Thoracic aorta (tissue), 2 donors: ENCODE measurements at places on chromosomes 4 and X.

GRCh38 chrX:105715746-105716145 lies 106.6 kb upstream of the NRK start:
- no peak for DNase-seq

GRCh38 chr4:166981847-166982246 lies 252.4 kb downstream of the SPOCK3 start:
- DNase-seq = no peak

DNA sequence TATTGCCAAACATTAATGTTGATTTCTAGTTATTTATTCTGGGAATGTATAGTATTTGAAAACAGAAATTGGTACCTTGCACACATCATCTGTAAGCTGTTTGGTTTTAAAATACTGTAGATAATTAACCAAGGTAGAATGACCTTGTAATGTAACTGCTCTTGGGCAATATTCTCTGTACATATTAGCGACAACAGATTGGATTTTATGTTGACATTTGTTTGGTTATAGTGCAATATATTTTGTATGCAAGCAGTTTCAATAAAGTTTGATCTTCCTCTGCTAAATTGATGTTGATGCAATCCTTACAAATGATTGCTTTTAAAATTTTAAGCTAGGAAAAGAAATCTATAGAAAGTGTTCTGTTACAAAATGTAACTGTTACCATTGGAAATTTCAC lies 30.8 kb upstream of the FMR1NB start:
- DNase-seq = no peak

DNA sequence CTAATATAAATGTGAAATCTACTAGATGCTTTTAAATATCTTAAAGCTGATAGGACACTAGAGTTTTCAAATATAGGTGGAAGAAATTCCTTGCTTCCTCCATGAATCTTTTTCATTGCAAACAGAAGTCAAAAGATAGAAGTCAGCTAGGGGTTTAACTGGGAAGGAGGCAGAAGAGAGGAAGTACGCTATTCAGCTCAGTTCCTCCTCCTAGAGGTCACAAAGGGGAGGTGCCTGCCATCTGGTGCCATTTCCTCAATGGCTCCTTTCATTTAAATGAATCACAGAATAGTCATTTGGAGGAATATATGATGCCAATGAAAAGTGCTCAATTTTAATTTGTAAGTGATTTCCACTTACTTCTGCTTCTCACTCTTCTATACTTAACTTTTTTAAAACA lies 8.5 kb downstream of the COL25A1 start:
- no peak for DNase-seq

GRCh38 chr4:10639100-10639499 lies 45.5 kb downstream of the CLNK start:
- no peak for DNase-seq

DNA sequence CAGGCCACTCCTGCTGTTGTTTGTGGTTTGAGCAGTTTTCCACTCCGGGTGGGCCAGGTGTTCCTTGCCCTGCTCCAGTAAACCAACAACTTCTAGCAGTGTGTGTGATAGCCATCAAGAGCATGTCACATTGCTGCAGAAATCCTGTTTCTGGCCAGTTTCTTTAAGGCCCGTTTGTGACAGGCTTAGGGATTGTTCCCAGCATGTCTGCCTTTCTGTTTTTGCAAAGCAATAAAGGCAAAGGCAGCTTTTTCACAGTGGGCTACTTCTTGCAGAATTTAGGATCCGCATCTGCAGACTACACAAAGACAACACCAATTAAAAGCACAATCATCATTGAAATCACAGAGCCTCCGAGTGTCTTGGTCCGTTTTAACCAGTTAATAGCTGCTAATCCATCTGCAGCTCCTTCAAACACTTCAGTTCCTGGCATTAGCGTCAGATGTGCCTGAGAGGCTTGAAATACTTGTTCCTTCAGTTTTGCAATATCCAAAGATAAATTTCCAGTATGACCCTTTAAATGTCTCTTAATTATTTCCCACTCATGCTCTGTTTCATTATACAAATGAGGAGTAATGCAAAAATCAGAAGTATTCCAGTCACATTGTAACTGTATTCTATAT lies 65.1 kb downstream of the ADAM29 start:
- no peak for DNase-seq

GRCh38 chr4:124104101-124104500 lies 608.4 kb downstream of the ANKRD50 start:
- no peak for DNase-seq

DNA sequence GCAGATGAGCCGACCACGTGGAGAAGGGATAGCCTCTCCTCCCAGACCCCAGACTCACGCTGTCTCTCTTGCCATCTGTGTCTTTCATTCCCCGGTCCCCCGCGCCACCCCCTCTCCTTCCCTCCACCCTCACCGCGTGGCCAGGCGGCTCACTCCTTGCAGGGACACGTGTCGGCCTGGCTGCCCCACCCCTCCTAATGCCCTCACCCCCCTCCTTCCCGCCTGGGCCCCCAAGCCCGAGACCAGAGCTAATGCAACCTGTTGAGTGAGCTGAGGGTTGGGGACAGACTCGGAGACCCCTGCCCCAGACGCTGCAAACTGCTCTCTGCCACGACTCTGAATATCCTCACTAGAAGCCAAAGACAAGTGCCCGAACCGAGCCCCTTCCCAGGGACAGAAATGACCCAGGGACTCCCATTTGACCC lies 1.8 kb downstream of the SLC38A5 start:
- no peak for DNase-seq

- no peak for DNase-seq
Measured at GRCh38 chr4:66178906-66179305, 508.6 kb upstream of the EPHA5 start.

GRCh38 chr4:168683595-168683994 lies 186.7 kb downstream of the PALLD start:
- no peak for DNase-seq

DNA sequence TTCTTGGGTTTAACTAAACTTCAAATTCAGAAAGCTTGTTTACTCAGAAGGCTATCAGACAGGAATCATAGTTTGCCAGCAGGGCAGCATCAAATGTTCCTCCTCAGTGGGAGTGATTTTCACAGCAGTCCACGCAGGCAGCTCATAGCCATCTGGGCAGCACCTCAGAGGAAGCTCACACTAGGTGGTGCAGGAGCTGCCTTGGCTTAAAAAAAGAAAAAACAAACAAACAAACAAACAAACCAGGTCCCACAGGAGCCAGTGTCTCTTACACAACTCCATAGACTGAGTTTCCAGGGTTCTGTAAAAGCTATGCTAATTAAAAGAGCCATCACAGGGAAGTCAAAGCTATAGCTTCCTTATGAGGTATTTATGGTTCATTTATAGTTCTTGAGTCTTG lies 10.5 kb upstream of the KLHL5 start:
- no peak for DNase-seq

DNA sequence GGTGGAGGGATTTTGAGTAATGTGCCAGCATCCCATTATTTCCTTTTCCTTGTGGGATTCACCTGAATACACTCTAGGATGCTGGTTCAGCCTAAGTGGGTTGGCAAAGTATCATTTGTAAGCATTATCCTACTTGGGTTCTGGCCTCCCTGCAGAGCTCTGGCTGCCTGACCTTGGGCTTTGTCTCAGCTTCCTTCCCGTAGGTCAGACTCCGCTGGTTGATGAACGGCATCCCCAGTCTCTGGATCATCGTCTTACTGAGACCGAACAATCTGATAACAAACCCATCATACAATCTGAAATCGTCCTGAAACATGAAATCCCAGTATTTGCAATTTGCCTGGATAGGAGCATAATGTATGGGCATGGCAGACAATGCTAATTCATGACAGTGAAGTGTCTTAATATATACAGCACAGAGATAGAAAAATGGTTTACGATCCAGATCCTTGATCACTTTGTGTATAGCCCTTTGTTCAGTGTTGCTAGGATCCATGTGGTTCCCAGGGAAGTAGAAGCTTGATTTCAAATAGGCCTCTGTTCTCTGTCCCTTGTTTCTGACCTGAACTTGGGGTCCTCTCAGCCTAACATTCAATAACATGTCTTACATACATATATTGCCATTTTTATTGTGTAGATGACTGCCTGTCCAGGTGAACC lies 5.5 kb downstream of the MID2 start:
- DNase-seq = no peak

GRCh38 chr4:94403751-94404150 lies 48.0 kb upstream of the PDLIM5 start:
- DNase-seq = no peak

DNA sequence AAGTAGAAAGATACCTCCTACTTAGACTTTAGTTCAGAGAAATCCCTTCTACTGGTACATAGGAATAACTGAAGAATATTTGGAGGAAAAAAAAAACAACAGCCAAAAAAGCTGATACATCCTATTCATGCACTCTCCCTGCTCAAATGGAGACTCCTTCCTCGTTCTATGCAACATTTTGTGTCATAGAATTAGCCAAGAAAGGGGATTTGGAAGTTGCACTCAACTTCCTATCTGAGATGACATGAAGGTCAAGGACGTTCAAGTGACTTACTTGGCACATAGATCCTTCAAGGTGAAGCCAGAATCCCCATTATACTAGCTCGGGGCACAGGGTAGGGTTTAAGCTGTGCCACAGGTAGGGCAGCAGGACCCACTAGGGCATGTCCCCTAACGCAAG lies 56.2 kb upstream of the S100G start:
- no peak for DNase-seq

- no peak for DNase-seq
Measured at GRCh38 chr4:52112411-52112810, 61.3 kb downstream of the SPATA18 start.

DNA sequence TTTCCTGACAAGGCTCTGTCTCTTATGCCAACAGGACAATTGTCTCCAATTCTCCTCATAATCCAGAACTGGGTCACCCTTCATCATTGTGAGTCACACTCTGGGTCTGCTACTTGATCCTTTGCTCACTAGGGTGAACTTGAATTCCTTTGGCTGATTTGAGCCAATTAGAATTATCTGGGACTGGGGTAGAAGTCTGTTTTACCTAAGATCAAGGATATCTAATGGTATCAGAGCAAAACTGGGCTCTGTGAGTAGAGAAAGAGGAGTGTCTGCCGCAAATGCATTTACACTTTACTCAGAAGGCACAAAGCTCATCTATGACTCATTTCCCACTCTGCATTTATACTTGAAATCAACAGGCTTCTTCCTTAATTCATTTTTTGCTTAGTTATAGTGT lies 72.6 kb downstream of the PITX2 start:
- no peak for DNase-seq

DNA sequence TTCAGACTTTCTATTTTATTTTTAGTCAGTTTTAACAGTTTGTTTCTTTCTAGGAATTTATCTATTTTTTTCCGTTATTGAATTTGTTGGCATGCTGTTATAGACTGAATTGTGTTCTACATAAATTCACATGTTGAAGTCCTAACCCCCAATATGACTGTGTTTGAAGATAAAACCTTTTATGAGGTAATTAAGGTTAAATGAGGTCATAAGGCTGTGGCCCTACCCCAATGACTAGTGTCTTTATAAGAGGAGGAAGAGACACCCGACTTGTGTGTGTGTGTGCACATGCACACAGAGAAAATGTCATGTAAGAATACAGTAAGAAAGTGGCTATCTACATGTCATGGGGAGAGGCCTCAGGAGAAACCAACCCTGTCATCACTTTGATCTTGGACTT lies 146.3 kb downstream of the BRWD3 start:
- DNase-seq = no peak

- no peak for DNase-seq
Measured at GRCh38 chrX:84108584-84108983, 79.4 kb downstream of the RPS6KA6 start.

DNA sequence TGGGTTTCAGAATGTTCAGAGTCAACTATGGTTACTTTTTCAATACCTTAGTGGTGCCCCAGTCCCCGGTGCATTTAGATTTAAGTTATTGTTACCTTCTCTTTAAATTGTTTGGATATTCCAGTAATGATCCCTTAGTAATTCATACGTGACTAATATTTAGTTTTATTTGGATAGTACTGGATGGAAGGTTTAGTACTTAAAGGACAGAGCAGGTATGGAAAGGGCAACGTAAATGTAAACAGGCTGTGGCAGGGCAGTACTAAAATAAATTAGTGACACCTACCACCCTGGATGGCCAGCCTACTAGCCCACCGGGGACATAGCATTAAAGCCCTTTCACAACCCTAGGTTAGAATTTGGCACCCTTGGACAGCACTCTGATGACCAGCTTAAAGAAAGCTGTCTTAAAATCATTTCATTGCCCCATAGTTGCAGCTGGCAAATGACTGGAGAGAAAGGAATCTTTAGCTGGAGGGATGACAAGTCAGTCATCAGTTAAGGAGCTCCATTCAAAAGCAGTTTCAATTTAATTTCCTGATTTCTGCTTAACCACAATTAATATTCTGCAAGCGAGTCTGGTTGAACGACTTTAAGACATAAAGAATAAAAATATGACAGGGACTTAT lies 16.4 kb downstream of the PLP1 start:
- DNase-seq = no peak

DNA sequence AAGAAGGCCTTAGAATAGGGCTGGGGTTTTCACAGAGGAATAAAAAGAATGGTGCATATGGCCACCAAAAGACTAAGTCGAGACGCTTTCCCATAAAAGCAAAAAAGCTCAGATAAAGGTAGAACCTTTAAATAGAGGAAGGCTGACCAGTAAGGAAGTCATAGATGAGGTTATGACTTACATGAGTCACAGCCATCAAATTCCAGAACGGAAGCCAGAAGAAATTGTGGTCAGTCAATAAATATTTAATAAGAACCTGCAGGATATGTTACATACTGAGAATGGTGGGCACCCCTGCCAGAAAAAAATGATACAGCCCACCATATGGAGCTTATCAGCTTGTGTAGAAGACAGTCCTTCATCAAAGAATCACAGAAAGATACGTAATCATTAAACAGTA lies 120.1 kb downstream of the MANBA start:
- DNase-seq = no peak

GRCh38 chr4:75733369-75733768 lies 9.0 kb downstream of the USO1 start:
- no peak for DNase-seq

DNA sequence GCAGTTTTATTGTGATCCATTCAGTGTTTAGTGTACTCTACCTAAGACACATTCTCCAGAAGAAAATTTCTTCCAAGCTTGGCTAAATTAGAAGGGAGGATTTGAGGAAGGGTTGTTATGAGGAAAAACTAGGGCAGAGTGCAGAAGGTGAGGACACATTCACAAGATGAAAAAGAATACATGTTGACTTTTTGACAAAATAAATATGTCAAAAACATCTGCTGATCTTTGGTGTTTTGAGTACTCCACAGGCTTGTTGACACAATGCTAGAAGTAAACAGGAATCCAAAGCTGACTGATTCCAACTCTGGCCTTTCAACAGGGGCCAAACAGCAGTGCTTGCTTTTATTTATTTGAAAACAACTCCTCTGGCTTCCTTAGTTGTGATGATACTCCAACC lies 125.8 kb upstream of the SLC7A11 start:
- no peak for DNase-seq

GRCh38 chr4:57094832-57095223 lies 15.4 kb downstream of the IGFBP7 start:
- DNase-seq = no peak

GRCh38 chr4:105148356-105148755 lies 1.7 kb downstream of the TET2 start:
- no peak for DNase-seq

- no peak for DNase-seq
Measured at GRCh38 chr4:24471486-24472160, 112.7 kb downstream of the DHX15 start.
